Activated CD8-positive, alpha-beta memory T cell treated with anti-CD3 and anti-CD28 coated beads for 1 hour (primary cell): ENCODE measurements at places on chromosomes 3 and 15.

DNA sequence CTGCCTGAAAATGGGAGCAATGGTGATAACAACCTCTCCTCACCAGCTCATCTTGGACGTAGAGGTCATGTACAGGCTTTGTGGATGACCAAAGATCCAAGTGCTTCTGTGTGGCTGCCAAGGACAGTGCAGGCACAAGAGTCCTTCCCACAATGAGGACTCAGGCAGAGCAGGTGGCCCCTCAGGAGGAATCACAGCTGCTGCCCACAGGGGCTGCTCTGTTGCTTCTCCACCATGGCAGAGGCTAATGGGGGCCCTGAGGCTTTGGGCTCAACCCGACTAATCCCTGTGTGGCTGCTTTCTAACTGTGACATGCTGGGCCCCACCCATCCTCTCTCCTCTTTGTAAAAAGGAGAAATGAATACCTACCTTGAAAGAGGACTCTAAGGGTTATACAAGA is 58.1 kb upstream of the MRPS22 start:
- no peak for DNase-seq

DNA sequence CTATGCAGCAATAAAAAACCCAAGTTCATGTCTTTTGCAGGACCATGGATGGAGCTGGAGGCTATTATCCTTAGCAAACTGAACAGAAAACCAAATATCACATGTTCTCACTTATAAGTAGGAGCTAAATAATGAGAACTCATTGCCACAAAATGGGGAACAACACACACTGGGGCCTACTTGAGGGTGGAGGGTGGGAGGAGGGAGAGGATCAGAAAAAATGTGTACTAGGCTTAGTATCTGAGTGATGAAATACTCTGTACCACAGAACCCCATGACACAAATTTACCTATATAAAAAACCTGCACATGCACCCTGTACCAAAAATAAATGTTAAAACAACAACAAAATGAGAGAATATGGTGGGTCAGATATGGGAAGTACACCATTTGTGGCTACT is 49.6 kb upstream of the AADACL2 start:
- no peak for DNase-seq

- no peak for DNase-seq
Measured at GRCh38 chr15:48657950-48658591, 12.6 kb upstream of the FBN1 start.

DNA sequence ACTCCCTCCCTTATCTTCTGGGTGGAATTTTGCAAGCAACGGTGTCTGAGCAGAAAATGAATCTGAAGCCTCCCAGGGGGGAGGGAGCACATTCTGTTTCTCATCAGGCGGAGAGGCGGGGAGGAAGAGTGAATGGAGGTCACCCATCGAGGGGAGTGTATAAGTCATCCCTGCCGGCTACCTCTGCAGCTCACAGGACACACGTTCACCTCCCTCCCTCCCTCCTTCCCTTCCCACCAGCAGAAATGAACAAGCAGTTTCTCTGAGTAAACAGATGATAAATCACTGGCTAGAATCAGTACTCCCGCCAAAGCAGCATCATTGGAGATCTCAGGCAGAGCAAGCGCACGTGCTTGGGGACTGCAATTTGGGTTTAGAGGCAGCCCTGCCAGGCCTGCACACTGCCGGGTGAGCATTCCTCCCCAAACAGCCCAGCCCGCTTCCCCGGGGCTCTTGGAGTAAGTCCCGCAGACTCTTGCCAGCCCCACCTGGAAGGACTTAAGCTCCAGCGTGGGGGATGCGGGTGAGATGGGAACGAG is 38.3 kb downstream of the CPN2 start:
- no peak for DNase-seq

GRCh38 chr15:73955861-73956742 is 29.8 kb downstream of the LOXL1 start:
- no peak for DNase-seq

DNA sequence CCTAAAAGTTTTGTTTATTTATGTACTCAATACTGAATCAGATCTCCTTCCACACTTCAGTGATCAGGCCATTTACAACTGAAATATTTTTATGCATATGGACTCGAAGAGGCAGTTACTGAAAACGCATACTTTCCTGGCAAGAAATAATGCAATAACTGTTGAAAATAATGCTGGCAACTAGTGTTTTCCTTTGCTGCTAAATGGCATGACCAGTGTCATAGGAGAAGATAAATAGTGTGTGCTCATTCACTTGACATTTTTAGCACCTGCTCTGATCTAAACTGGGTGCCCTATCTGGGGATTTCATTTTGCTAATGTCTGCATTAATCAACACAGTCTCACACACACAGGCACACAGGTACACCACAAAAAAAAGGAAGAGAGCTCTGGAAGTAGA is 695.2 kb downstream of the TUSC7 start:
- no peak for DNase-seq

DNA sequence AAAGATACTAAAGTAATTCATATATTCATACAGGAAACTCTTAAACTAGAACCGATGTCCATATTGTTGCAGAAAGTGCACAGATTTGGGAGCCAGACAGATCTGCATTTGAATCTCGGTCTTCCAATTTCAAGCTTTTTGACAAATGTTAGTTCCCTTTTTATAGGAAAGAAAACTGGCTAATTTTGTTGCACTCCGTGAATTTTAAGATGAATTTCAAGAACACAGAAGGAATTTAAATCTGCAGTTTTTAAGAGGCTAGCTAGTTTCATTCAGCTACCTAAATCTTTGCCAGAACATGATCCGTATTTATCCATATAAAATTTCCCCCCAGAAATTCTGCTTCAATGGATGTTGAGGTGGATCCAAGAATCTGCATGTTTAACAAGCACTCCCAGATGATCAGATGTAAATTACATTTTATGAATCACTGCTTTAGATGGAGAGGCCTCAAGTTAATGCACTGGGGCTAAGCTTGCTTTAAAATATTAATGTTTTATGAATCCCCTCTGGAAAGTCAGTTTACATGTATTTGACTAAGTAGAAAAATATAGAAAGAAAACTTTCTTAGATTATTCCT is 1296.3 kb upstream of the CADM2 start:
- no peak for DNase-seq

DNA sequence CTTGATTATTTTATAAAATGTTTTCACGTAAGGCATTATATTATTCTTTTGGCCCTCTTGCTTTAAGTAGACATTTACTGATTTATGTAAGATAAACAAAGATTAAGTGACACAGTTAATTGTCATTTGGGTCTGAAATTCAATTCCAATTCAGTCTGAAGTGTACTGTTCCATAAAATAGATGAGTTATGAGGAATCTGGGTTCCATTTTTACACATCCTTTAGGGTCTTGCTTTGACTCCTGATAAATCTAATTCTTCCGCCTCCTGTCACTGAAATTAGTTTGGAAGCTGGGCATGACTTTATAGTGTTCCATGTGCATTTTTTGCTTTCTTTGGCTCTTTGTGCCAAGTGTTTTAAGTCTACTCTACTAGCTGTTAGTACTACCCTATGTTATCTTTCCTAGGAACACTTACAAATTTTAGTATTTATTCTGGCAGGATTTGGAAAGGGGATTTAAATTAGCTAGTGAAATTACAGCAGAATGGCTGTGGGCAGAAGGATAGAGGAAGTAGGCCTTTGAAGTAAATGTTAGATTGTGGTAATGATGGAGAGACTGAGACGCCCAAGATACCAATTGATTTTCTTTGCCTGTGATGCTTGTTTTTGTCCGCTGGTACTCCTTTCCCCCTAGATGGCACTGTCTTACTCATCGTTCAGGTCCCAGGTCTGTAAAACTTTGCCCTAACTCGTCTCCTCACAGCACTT is 14.3 kb downstream of the ARL8B start:
- peak; percentile 5 for DNase-seq

GRCh38 chr3:56825567-56826438 is 24.1 kb upstream of the ARHGEF3 start:
- no peak for DNase-seq

DNA sequence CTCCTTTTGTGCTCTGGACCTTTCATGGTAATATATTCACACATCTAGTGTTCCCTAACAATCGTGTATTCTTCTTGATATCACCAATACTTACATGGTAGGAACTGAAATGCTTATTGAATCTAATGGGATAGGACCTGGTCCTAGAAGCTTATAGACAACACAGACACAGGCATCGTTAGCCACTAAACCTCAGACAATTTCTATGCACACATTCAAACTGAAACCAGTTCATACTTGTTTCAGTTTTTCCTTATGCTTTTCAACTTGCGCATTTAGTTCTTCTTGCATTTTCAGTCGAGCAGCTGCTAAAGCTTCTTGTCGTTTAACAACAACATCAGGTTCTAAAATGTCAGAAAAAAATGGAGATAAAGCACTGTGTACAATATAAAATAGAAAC is 2.3 kb downstream of the SELENOS start:
- no peak for DNase-seq
